Kidney (tissue), 22 donors: ENCODE measurements at places on chromosomes 6 and 20. TPM values are rescaled to one million over a fixed set of nuclear protein-coding genes. Genes with fewer than 3 reads are reported as not detected.

PTGIS gene
- polyA plus RNA-seq = 3.1 TPM

SEL1L2 gene
- polyA plus RNA-seq = not detected

OLIG3 gene
- polyA plus RNA-seq = not detected

LY6G6C gene
- not detected for polyA plus RNA-seq

SLC17A4 gene
- 0.88 TPM for polyA plus RNA-seq

CAP2 gene
- 9.8 TPM for polyA plus RNA-seq

TCP11 gene
- polyA plus RNA-seq = 0.41 TPM

TMEM200A gene
- polyA plus RNA-seq = 7.7 TPM

CYP39A1 gene
- polyA plus RNA-seq = 8.7 TPM

CD93 gene
- polyA plus RNA-seq = 9.9 TPM

FAM217A gene
- 0.56 TPM for polyA plus RNA-seq

OR2H2 gene
- polyA plus RNA-seq = not detected

CCN5 gene
- 0.41 TPM for polyA plus RNA-seq

FLRT3 gene
- 14.2 TPM for polyA plus RNA-seq

BFSP1 gene
- 2.1 TPM for polyA plus RNA-seq

FOXC1 gene
- 18.0 TPM for polyA plus RNA-seq

GPR63 gene
- 0.37 TPM for polyA plus RNA-seq

MAP7 gene
- polyA plus RNA-seq = 16.0 TPM

ANGPT4 gene
- polyA plus RNA-seq = 0.24 TPM

TSBP1 gene
- polyA plus RNA-seq = not detected

CGA gene
- 2.8 TPM for polyA plus RNA-seq

TFAP2D gene
- polyA plus RNA-seq = not detected

EMILIN3 gene
- polyA plus RNA-seq = 0.32 TPM

KCNK16 gene
- polyA plus RNA-seq = not detected

GRM4 gene
- not detected for polyA plus RNA-seq

DST gene
- polyA plus RNA-seq = 68.2 TPM

L3MBTL3 gene
- 4.3 TPM for polyA plus RNA-seq

ZBTB46 gene
- polyA plus RNA-seq = 4.5 TPM

FAM162B gene
- 5.8 TPM for polyA plus RNA-seq

GLP1R gene
- 0.13 TPM for polyA plus RNA-seq

SYTL3 gene
- 3.1 TPM for polyA plus RNA-seq

FNDC1 gene
- polyA plus RNA-seq = 0.69 TPM

PLG gene
- 211 TPM for polyA plus RNA-seq

WFDC12 gene
- polyA plus RNA-seq = not detected

LY6G6F gene
- not detected for polyA plus RNA-seq

BANF2 gene
- polyA plus RNA-seq = not detected

NKAPL gene
- 1.7 TPM for polyA plus RNA-seq

PGC gene
- polyA plus RNA-seq = 0.39 TPM

CDSN gene
- not detected for polyA plus RNA-seq

SUMO4 gene
- polyA plus RNA-seq = not detected

ULBP1 gene
- 0.47 TPM for polyA plus RNA-seq

PDE10A gene
- 4.8 TPM for polyA plus RNA-seq

CLVS2 gene
- polyA plus RNA-seq = not detected

GPX5 gene
- not detected for polyA plus RNA-seq

PDE7B gene
- polyA plus RNA-seq = 4.6 TPM

ZNF341 gene
- polyA plus RNA-seq = 1.5 TPM

TRIM15 gene
- 7.1 TPM for polyA plus RNA-seq

SNRPB2 gene
- 77.8 TPM for polyA plus RNA-seq

VNN1 gene
- polyA plus RNA-seq = 13.8 TPM

PRDM13 gene
- polyA plus RNA-seq = not detected

CNKSR3 gene
- polyA plus RNA-seq = 13.8 TPM

RGS19 gene
- 6.8 TPM for polyA plus RNA-seq

HTR1E gene
- polyA plus RNA-seq = not detected
